ENCODE measurements at places on chromosomes 1 and 21. TPM values are rescaled to one million over a fixed set of nuclear protein-coding genes. Genes with fewer than 3 reads are reported as not detected.

The CSMD2 gene
- polyA plus RNA-seq: 25.0 TPM

The PDXK gene
- polyA plus RNA-seq: 109 TPM

The MPZ gene
- 79.0 TPM for polyA plus RNA-seq

The USH2A gene
- polyA plus RNA-seq: 0.09 TPM

The DDX20 gene
- 18.5 TPM for polyA plus RNA-seq

The C1QA gene
- 23.3 TPM for polyA plus RNA-seq

The RGS7 gene
- polyA plus RNA-seq: 41.1 TPM

The FCN3 gene
- not detected for polyA plus RNA-seq

The CFAP141 gene
- polyA plus RNA-seq: 2.3 TPM

The CACNA1E gene
- 37.0 TPM for polyA plus RNA-seq

The RORC gene
- polyA plus RNA-seq: 0.15 TPM

The C1orf141 gene
- polyA plus RNA-seq: 1.9 TPM

The RGS13 gene
- 0.11 TPM for polyA plus RNA-seq

The MKNK1 gene
- 52.2 TPM for polyA plus RNA-seq

The ZNF695 gene
- polyA plus RNA-seq: 3.9 TPM

The KCNE2 gene
- 1.3 TPM for polyA plus RNA-seq

The UQCRHL gene
- polyA plus RNA-seq: 1.3 TPM

The KIF21B gene
- 102 TPM for polyA plus RNA-seq

The CRP gene
- polyA plus RNA-seq: not detected

The KRTAP12-2 gene
- not detected for polyA plus RNA-seq

The FAM151A gene
- 0.22 TPM for polyA plus RNA-seq

The PKP1 gene
- polyA plus RNA-seq: 0.98 TPM

The C1orf116 gene
- 0.30 TPM for polyA plus RNA-seq

The PLA2G2F gene
- not detected for polyA plus RNA-seq

The SLFNL1 gene
- polyA plus RNA-seq: 1.4 TPM

The GRIK3 gene
- polyA plus RNA-seq: 43.6 TPM

The CHI3L2 gene
- polyA plus RNA-seq: 0.47 TPM

The FCRLB gene
- polyA plus RNA-seq: 2.9 TPM

The LCE2C gene
- polyA plus RNA-seq: not detected

The KMO gene
- polyA plus RNA-seq: 0.48 TPM

The NCAM2 gene
- polyA plus RNA-seq: 48.0 TPM

The GJA4 gene
- 16.6 TPM for polyA plus RNA-seq

The GNAI3 gene
- 8.4 TPM for polyA plus RNA-seq

The ELOA gene
- 25.4 TPM for polyA plus RNA-seq

The BSND gene
- not detected for polyA plus RNA-seq

The TRIM67 gene
- polyA plus RNA-seq: 33.9 TPM

The RIMKLA gene
- 13.3 TPM for polyA plus RNA-seq

The CIART gene
- polyA plus RNA-seq: 14.1 TPM

The BEST4 gene
- 2.8 TPM for polyA plus RNA-seq

The TMPRSS2 gene
- polyA plus RNA-seq: 0.41 TPM

The PTGFRN gene
- 47.1 TPM for polyA plus RNA-seq

The OR2T29 gene
- polyA plus RNA-seq: not detected

The SCP2 gene
- polyA plus RNA-seq: 155 TPM

The CHIA gene
- polyA plus RNA-seq: not detected

The FMO5 gene
- 4.7 TPM for polyA plus RNA-seq

The PTCH2 gene
- 21.6 TPM for polyA plus RNA-seq

The NUF2 gene
- polyA plus RNA-seq: 12.9 TPM

The NIT1 gene
- polyA plus RNA-seq: 48.6 TPM

The TNFRSF18 gene
- polyA plus RNA-seq: 0.36 TPM

The TACSTD2 gene
- 0.47 TPM for polyA plus RNA-seq

The C1orf53 gene
- polyA plus RNA-seq: 2.9 TPM

The PINK1 gene
- polyA plus RNA-seq: 164 TPM

The OR2AK2 gene
- not detected for polyA plus RNA-seq

The CRNN gene
- not detected for polyA plus RNA-seq

The TRIM17 gene
- polyA plus RNA-seq: 6.1 TPM

The TBX19 gene
- 1.3 TPM for polyA plus RNA-seq

The PAPPA2 gene
- 3.9 TPM for polyA plus RNA-seq

The HES2 gene
- 0.19 TPM for polyA plus RNA-seq

The CELA2B gene
- 1.0 TPM for polyA plus RNA-seq
